Cortex of kidney (tissue), 1 donor: ENCODE measurements at places on chromosomes 11 and 22.

GRCh38 chr11:35986947-35987346, 43.1 kb downstream of the LDLRAD3 start:
- no peak for DNase-seq

GRCh38 chr11:12261551-12261950, 115.8 kb upstream of the PARVA start:
- DNase-seq: no peak

DNA sequence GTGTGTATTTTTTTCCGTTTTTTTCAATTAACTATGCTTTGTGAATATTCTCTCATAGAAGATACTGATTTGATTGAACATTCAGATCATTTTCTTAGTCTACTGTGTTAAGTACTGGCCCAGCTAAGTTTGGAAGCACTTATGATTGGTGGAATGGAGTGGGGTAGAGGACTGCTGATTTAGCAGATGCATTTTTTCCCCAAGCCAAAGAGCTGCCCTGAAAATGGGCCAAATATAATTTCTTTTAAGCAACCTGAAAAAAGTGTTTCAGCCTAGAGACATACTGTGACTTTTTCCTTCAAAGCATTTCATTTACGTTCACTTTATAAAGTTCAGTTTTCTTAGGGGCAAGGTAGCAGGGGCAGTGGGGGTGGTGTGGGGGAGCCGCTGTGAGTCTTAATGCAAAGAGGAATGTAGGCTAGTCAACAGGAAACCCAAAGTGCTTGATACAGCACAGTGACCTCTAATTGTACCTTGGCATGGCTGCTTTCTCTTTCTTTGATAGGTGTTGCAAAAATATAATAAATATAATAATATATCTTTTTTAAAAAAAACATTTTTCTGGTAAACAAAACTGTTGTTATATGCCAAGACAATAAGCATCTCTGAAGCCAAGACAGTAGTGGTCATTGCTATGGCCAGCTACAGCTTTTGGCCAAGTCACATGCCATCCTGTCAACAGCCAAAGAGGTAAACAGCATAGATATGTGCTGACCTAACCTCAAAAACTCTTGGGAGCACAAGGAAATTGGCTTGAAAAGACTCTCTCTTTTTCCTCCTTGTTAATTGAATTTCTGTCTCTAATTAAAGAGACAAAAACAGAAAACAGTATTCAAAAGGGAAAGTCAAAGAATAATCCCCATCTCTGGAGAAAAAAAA, 58.8 kb downstream of the LIF start:
- DNase-seq: no peak

- DNase-seq: no peak
These were observed 4.0 kb downstream of the ANKRD13D start for GRCh38 chr11:67293090-67293489.

DNA sequence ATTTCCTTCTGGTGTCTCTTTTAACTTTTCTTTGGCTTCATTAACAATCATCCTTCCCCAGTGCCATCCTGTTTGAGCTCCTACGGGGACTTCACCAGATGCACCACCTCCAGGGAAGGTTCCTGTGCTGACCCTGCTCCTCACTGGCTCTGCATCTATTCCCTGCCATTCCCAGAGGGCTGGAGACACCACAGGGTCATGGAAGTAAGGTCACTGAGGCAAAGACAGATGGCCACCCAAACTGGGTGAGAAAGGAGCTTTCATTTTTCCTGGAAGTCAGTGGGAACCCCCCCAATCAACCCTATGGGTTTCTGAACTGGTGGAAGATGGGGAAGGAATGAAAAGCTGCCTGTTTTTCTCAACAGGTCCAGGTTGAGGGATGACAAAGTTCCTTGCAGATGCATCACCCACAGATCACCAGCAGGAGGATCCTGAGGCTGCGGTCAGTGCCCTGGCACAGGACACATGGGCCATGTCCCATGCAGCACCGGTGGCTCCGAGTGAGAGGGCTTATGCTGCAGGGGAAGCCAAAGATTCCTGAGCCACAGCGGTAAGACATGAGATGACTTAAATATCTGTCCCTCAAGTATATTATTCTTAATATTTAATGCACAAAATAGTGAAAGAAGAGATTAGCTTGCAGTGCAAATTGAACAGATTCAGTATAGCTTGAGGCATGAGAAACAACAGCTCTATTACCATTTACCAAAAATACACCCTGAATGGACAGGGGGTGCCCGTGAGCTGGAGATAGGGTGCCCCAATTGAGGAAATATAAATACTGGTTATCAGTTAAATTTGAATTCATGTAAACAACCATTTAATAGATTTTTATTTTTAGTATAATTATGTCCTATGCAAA, 73.0 kb upstream of the VPREB1 start:
- no peak for DNase-seq

DNA sequence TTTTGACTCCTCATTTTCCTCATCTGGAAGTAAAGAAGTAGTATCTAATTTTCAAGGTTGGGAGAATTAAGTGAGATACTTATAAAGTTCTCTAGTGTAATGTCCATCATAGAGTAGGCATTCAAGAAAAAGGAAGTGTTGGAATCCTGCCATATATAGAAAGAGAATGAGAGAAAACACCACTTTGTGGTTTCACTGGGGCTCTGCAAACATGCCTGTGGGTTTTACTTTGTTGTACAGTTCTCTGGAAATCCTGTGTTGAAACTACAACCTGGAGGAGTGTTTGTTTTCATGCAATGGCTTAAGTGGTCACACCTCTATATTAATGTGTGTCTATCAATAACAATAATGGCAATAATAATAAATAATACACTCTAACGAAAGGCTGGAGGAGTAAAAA, 741.7 kb downstream of the NELL1 start:
- DNase-seq: no peak

- no peak for DNase-seq
These were observed 89.7 kb upstream of the SHANK2 start for GRCh38 chr11:71342116-71342515.

DNA sequence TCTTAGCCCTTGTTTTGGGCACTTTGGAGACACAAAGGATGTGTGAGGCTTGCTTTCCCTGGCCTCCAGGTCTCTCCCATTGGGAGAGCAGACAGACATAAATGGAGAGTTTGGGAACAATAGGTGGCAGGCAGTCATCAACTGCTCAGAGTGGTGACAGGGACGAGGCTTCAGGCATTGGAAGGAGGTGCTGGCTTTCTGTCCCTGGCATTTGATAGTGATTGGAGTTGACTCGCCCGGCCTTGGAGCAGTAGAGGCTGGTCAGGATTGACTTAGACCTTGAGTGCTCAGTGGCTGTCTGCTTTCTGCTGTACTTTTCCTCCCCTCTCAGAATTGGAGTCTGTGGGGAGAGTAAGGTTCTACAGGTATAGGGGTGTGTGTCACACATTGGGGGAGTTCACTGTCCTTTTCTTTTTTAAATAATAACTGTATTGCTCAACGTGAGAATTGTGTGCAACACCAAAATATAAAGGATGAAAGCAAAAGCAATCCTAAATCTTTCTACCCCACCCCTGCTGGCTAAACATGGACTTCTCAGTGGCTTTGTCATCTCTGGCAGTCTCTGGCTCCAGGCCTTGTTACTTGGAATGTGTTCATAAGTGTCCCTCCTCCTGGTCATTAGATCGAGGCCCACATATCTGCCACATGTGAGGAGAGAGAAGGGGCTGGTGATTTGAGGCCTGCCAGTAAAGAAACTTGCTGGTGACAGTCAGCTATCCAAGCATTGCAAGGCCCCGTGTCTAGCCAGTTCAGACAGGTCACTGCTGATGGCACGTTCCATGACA, 21.1 kb downstream of the SHISA8 start:
- DNase-seq: no peak

DNA sequence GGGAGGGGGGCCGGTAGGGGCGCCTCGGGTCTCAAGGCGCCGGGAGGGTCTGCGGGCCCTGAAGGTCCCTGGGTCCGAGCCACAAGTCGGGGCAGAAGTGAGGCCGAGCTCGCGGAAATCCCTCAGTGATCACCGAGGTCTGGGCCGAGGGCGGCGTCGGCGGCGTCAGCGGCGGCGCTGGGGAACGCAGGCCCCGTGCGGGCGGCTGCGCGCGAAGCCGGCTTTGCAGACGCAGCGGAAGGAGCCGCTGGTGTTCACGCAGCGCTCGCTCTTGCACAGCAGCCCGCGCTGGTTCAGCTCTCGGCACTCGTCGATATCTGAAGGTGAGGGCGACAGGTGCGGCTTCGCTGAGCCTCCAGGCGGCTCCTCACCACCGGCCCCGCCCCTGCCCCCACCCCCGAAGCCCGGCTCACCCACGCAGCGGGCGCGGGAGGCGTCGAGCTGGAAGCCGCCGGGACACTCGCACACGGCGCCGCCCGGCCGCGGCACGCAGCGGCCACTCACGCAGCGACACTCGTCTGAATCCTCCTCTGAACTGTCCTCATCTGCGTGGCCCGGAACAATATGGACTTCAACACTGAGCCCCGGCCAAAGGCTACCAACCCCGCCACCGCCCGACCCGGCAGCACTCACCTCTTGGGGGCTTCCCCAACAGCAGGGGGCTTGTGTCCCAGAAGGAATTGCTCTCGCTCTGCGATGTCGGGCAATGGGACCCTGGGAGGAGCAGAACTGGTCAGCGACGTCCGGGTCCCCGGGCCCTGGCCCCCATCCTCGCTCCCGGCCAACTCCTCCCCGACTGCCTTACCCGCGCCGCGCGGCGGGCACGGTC, 14.2 kb downstream of the SCYL1 start:
- DNase-seq: no peak

GRCh38 chr11:60214386-60214785, 28.6 kb downstream of the MS4A4E start:
- DNase-seq: no peak

DNA sequence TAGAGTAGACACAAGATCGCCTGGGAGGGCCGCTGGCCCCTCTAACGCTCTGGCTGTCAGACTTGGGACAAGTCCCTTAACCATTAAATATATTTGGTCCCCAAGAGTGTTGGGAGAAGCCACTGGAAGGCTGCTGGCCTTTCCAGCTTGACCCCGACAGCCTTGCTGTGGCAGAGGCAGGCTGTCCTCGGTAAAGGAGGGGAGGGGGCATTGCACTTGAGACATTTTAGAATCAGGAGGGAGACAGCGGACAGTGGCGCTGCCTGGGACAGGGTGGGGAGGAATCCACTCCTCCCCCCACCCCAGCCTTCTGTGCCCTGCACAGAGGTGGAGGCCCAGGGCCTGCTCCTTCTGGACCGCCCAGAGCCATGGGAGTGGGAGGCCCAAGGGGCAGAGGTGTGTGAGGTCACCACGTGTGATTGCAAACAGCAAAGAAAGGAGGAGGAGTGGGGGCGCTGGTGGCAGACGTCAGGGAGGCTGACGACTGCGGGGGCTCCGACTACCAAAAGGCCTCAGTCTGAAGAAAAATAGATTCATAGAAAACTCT, 28.9 kb downstream of the APOL1 start:
- no peak for DNase-seq

GRCh38 chr11:45107029-45107428, 39.4 kb upstream of the PRDM11 start:
- no peak for DNase-seq

DNA sequence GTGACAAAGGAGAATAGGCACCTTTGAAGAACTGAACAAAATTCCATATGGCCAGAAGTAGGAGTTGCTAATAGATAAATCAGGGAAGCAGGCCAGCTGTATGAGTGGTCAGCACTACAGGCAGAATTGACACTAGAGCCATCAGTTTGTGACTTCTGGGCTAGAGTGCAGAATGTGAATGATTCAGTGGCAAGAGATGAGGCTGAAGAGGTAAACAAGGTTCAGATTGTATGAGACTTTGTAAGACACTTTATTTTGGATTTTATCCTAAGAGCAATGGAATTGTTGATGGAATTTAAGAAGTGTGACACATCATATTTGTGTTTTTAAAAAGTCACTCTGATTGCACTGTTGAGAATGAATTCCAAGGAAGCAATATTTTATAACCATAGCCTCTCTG, 12.9 kb downstream of the BIRC3 start:
- DNase-seq: no peak

DNA sequence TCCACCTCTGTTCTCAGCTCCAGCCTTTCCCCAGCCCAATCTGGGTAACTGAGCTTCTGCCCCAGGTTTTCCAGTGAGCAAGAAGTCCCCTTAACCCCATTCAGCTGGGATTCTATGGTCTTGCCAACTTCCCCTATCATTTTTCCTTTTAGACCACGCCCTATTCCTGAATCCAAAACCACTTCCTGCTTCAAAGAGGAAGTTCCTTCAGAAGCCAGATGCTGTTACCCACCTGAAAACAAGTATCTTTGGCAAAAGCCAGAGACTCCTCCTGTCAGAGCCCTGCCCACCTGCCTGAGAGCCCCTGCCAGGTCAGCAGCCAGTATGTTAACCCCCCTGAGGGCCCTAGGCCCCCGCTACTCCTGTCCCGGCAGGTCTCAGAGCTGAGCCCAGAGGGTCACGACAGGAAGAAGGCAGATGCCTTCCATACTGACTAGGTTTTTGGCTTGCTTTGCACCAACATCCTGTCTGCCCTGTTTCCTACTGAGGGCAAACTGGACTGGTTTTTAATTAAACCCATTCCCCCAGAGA, 20.3 kb upstream of the MICAL2 start:
- DNase-seq: no peak

DNA sequence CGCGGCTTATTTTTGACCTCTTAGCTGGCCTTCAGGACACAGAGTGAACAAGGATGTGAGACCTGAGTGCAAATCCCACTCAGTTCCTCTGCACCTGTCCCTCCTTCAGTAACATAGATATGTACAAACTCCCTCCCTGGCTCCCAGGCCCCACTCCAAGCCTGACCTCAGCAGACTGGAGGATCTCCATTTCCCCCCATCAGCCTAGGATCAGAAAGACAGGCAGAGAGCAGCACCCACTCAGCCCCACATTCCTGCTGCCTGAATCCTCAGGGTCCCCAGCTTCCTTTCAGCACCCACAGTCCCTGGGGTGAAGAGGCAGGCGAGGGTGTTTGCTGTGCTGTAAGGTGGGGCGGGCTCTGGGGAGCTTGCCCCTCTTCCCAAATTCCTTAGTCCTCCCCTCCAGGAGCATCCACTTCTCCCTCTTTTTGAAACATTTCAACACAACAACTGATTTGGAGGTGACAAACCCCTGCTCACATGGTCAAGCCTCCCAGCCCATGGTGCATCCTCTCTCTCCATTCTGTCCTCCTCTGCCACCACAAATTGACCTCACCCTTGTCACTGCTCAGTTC, 151.1 kb downstream of the FEZ1 start:
- no peak for DNase-seq

DNA sequence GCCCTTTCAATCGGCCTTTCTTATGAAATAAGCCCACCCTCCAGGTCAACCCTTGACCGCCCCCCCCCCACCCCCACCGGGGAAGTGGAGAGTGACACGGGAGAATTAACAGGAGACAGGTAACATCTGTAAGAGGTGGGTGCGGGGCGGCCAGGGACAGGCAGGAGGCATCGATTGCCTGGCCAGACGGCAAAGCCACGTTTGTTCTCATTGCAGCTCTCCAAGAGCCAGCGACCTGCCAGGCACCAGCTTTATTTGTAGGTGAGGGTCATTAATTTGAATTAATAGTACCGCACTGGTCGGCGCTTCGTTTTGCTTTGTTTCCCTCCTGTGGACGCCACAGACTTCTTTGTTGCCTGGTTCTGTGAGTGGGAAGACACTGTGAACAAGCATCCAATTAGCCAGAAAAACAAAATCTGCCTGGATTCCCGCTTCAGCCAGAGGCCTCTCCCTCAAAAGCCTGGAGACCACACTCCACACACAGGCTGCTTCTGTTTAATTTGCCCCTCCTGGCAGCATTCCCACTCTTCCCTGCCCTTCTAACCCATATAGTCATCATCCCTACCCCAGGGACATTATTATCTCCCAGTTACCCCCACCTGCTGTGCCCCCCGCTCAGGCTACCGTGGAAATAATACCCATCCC, 104.5 kb upstream of the OPCML start:
- no peak for DNase-seq
